ENCODE measurements at places on chromosomes 13 and 19.

- peak; percentile 78 for DNase-seq
Measured at GRCh38 chr19:13764101-13764807, at the start of gene MRI1. MRI1 (plus strand) TSS chr19:13764522; CDS start chr19:13764589, 67 bp downstream.

- DNase-seq = no peak
Measured at GRCh38 chr13:113589251-113589960, 4.9 kb downstream of the TFDP1 start.

DNA sequence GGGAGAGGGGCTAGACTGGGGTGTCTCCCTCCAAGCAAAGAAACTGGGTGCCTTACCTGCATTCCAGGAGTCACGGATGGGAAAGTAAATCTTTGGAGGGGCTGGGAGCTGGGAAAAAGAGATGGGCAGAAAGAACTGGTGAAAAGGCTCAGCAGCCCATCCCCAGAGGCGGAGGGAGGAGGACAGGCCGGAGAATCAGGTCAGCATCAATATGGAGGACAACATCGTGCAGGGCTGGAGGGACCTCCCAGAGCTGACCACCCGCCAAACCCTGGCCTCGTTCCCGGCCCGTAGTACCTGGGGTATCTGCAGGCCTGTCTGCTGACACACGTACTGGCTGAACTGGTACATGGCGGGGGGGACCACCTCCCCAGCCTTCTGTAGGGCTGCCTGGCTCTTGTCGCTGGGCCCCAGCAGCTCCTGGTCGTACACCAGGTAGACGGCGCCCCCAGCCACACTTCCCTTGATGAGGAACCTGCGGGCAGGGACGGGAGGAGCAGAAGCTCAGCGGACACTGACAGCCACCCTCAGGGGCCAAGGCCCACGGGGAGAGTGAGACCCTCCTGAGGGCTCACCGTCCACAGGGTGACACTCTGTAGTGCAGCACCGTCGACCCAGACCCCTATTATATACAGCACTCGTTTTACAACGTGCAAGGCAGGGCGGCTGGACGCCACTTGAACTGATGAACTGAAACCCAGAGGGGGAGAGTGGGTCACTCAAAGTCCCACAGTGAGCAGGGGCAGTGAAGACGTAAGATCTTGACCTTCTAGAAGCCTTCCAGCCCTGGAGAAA, 830 bp downstream of the MICOS13 start:
- no peak for DNase-seq

GRCh38 chr19:7908078-7908699, 4.5 kb downstream of the MAP2K7 start:
- DNase-seq = no peak

DNA sequence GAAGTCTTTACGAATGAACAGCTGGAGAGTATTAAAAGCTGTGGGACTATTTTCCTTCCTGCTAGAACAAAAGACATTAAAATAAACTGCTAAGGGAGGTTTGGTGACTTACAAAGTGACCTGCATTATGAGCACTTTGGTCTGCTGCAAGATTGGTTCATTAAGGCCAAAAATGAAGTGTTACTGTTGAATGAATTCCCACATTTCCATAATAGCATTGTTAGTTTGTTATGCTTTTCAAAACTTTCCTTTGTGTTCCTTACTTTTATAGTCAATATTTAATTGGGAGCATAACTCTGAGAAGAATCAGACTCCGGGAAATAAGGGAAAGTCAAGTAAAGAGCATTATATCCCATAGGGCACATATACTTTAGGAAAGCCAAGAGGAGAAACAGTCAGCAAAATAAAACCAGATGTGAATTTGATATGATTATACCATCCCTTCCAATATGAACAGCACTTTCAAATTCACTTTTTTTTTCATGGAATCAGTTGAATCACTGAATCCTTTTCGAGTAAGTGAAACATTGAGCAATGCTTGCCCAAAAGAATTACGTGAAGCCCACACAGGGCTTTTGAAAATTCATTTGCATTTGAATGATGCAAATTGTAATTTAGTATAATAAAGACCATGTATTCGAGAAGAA, 112.6 kb downstream of the KCTD12 start:
- no peak for DNase-seq

- DNase-seq = no peak
Measured at GRCh38 chr13:112735791-112736190, 46.0 kb downstream of the ATP11A start.

GRCh38 chr13:65260946-65261891, 1968.9 kb downstream of the PCDH9 start:
- DNase-seq = no peak

GRCh38 chr13:36130552-36131221, 495 bp downstream of the DCLK1 start:
- DNase-seq = no peak

Measured in activated CD8-positive, alpha-beta T cell treated with anti-CD3 and anti-CD28 coated beads for 36 hours (primary cell).